Heart left ventricle (tissue), 16 donors: ENCODE measurements at places on chromosomes 13 and 19. TPM values are rescaled to one million over a fixed set of nuclear protein-coding genes. Genes with fewer than 3 reads are reported as not detected.

The CTXN1 gene
- 3.3 TPM for total RNA-seq

The SLC25A41 gene
- not detected for total RNA-seq

The LAIR1 gene
- total RNA-seq: 3.5 TPM

GRCh38 chr13:64054321-64054720 is 2638.7 kb upstream of the PCDH20 start:
- DNase-seq: no peak
- no peaks in the 10 kb centered on the region for H3K27me3 ChIP-seq
- H3K4me3 ChIP-seq: no peak overlapping the region

GRCh38 chr13:30313311-30313710 is 6.0 kb upstream of the KATNAL1 start:
- H3K4me1 ChIP-seq: peaks cover 61% of the 10 kb centered on the region
- no peak overlapping the region for H3K27ac ChIP-seq
- H3K27me3 ChIP-seq: no peaks in the 10 kb centered on the region
- DNase-seq: no peak
- H3K36me3 ChIP-seq: no peaks in the 10 kb centered on the region

DNA sequence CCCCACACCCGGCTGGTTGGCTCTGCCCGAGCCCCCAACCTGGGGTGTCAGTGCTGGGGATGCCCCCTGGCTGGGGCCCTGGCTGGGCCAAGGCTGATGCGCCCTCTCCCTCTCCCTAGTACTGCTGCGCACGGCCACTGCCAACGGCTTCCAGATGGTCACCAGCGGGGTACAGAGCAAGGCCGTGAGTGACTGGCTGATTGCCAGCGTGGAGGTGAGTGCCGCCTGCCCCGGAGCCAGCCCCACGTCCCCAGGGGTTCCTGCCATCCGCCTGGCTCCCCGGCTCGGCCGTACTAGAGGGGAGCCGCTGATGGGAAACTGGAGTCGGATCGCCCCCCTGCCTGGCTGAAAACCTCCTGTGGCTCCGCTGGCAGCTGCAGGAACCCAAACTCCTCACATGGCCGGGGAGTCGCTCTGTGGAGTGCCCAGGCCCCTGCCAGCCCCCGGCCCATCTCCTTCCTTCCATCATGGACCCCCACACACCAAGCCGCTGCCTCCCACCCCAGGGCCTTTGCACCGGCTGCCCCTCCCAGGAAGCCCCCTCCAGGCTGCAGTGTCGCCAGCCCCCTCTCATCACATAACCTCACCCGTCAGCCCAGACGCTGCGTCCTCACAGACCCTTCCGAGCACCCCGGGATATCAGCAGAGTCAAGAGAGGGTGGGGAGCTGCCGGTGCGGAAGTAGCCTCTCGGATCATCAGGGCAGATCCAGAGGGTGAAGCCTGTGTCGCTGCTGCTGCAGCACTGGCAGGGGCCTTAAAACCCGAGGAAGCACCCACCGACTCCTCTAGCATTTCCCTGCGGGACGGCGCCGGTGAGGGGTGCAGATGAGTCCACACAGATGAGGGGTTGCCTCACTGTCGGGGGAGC is 10.6 kb downstream of the NCLN start:
- H3K27me3 ChIP-seq: no peaks in the 10 kb centered on the region
- no peaks in the 10 kb centered on the region for H3K4me1 ChIP-seq
- peaks cover 17% of the 10 kb centered on the region for H3K36me3 ChIP-seq

- H3K27me3 ChIP-seq: no peaks in the 10 kb centered on the region
- no peak overlapping the region for H3K4me3 ChIP-seq
Measured at GRCh38 chr13:89977203-89977602, 1370.3 kb upstream of the MIR17HG start.

GRCh38 chr19:3722443-3723109 is 14.4 kb downstream of the TJP3 start:
- no peaks in the 10 kb centered on the region for H3K36me3 ChIP-seq
- peaks cover 67% of the 10 kb centered on the region for H3K27me3 ChIP-seq
- H3K27ac ChIP-seq: no peak overlapping the region

DNA sequence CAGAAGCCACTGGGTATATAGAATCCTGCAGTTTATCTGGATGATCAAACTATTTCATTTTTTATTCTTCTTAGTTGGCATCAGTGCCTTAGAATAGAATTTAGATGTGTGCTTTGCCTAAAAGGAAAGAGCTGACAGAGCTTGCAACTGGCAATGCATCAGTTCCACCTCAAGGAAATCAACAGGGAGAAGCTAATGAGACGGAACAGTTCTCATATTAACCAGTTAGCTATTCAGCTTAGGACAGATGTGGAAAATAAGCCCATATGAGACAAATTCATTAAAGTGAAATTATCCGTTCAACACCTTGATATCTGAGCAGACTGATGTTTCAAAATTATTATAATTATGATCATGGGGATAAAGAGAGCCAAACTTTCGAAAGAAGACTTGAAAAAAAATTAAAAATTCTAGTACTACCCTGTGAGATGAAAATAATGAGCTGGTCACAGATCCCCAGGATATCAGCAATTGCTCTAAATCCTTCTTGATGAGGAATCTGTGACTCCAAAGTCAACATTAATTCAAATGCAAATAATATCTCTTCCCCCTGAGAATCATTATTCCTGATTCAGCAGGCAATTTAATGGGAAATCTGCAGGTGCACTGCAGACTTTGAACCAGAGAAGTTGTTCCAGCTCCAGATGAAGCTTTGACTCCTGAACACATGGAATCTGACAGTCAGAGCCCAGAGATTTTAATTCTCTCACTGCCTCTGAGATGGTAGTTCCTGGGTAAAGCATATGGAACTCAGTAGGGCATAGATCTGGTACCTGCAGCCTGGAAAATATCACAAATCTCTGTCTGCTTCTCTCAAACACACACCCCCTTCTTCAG is 486.8 kb downstream of the FOXO1 start:
- no peak overlapping the region for H3K4me3 ChIP-seq
- no peaks in the 10 kb centered on the region for H3K4me1 ChIP-seq
- no peak for DNase-seq
- H3K36me3 ChIP-seq: no peaks in the 10 kb centered on the region
- no peak overlapping the region for H3K27ac ChIP-seq
- H3K27me3 ChIP-seq: no peaks in the 10 kb centered on the region

GRCh38 chr13:111791131-111791530 is 275.8 kb upstream of the SOX1 start:
- H3K27ac ChIP-seq: no peak overlapping the region
- no peaks in the 10 kb centered on the region for H3K4me1 ChIP-seq
- H3K36me3 ChIP-seq: no peaks in the 10 kb centered on the region

GRCh38 chr19:43711751-43712355 is 4.0 kb upstream of the IRGC start:
- DNase-seq: no peak
- H3K4me1 ChIP-seq: no peaks in the 10 kb centered on the region
- H3K4me3 ChIP-seq: no peak overlapping the region
- no peak overlapping the region for H3K27ac ChIP-seq

GRCh38 chr19:23309926-23310325 is 59.7 kb upstream of the ZNF724 start:
- H3K27me3 ChIP-seq: no peaks in the 10 kb centered on the region
- DNase-seq: no peak
- H3K4me1 ChIP-seq: no peaks in the 10 kb centered on the region
- no peak overlapping the region for H3K27ac ChIP-seq

DNA sequence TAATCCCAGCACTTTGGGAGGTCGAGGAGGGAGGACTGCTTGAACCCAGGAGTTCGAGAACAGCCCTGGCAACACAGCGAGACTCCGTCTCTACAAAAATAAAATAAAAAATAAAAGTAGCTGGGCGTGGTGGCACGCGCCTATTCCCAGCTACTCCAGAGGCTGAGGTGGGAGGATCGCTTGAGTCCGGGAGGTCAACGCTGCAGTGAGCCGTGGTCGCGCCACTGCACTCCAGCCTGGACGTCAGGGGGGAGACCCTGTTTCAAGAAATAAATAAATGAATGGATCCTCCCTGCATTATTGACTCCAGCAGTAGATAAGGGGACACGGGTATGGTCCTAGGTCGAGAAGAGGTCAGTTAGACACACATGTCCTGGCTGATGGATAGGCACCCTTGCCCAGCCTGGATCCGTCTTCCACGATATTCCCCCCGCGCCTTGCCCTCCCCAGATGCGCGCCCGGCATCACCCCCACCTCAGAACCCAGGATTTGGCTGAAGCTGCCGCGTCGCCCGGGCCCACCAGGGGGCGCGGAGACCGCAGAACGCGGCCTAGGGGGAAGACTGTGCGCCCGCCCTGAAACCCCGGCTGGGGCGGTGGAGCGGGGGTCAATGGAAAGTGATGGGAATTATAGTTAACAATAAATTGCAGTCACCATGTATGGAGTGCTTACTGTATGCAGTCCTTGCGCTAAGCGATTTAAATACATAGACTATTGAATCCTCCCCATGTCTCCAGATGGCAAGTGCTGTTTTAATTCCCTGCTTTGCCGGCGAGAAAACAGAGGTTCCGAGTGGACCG is 2.1 kb upstream of the HOOK2 start:
- peaks cover 58% of the 10 kb centered on the region for H3K4me1 ChIP-seq
- peak overlapping the region; percentile 83 for H3K4me3 ChIP-seq
- H3K36me3 ChIP-seq: no peaks in the 10 kb centered on the region

DNA sequence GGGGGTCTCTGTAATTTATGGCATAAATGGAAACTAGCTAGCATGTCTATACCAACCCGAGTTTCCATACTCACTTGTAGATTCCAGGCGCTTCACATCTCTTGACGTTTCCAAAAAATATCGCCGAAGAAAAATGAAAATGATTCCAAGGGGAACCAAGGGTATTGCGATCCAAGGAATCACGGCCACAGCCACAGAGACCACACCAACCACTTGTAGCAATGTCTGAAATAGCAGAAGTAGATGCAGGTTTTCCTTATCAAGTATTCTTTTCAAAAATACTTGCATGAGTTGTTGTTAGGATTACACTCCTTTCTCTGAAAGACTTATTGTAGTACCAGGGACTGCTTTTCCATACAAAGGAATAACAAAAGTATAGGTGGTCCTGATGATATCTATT is 218.2 kb downstream of the ABCC4 start:
- no peaks in the 10 kb centered on the region for H3K27me3 ChIP-seq
- H3K36me3 ChIP-seq: no peaks in the 10 kb centered on the region
- H3K27ac ChIP-seq: no peak overlapping the region
- DNase-seq: no peak
- H3K4me1 ChIP-seq: no peaks in the 10 kb centered on the region
- H3K4me3 ChIP-seq: no peak overlapping the region

DNA sequence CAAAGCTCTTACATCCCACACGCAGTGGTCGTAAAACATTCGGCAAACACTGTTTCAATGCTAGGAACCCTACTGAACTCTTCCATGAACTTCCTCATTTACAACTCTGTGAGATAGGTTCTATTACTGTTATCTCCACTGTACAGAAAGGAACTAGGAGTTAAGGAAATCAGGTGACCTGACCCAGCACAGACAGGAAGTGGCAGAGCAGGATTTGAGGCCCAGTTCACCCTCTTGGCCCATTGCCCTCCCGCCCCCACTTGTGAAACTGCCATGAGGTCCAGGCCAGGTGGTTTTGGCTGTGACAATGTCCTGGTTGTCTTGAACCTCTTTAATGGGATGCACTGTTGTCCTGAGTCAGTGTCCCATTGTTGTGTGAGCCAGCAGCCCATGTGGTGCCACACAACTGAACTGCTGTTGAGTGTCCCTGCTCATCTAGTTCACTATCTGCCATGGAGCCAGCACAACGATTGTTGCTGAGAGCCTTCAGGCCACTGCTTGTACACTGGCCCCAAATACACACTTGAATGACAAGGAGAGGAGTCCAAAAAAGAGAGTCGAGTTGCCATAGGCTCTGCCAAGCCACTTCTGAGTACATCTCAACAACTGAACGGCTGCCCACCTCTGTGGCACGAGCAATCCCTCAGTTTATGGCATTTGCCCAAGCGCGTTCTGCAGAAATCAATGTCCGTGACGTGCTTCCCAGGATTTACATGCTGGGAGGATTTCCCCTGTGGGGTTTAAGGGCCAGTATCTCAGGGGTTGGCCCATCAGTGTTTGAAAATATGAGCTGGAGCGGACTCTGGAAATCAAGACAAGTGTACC is 484.6 kb downstream of the TSHZ3 start:
- H3K4me3 ChIP-seq: no peak overlapping the region
- H3K4me1 ChIP-seq: no peaks in the 10 kb centered on the region
- no peaks in the 10 kb centered on the region for H3K27me3 ChIP-seq
- no peaks in the 10 kb centered on the region for H3K36me3 ChIP-seq
- no peak for DNase-seq
- H3K27ac ChIP-seq: no peak overlapping the region

GRCh38 chr13:73902296-73902695 is 231.9 kb downstream of the KLF12 start:
- no peak overlapping the region for H3K27ac ChIP-seq
- H3K36me3 ChIP-seq: no peaks in the 10 kb centered on the region
- DNase-seq: no peak
- no peaks in the 10 kb centered on the region for H3K27me3 ChIP-seq

- H3K4me3 ChIP-seq: no peak overlapping the region
- H3K36me3 ChIP-seq: no peaks in the 10 kb centered on the region
- no peak overlapping the region for H3K27ac ChIP-seq
- H3K27me3 ChIP-seq: no peaks in the 10 kb centered on the region
- no peak for DNase-seq
Measured at GRCh38 chr13:79866436-79866835, 385.5 kb downstream of the NDFIP2 start.

DNA sequence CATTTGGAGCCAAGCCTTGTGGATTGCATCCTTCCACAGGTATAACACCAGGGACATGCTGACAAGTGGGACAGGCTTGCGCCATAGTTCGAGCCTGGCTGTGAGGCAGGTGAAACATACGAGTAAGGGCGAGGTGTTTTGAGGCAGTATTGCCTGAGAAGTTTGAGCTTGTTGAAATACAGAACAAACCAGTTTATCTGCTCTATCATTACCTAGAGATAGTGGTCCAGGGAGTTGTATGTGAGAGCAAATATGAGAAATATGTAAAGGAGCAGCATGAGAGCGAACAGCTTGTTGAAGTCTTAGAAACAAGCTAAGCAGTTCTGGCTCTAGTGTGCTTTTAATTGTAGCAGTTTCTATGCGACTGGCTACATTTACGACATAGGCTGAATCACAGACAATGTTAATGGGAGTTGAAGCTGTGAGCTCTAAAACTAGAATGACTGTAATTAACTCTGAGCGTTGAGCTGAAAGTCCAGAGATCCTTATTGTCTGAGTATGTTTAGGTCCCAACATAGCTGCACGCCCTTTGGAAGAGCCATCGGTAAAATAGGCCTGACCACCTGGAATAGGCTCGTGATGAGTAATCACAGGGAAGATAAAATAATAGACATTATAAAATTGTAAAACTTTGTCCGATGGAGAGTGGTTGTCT is 8.2 kb downstream of the ZNF439 start:
- no peaks in the 10 kb centered on the region for H3K4me1 ChIP-seq
- no peak for DNase-seq
- H3K4me3 ChIP-seq: no peak overlapping the region
- H3K27ac ChIP-seq: no peak overlapping the region
- no peaks in the 10 kb centered on the region for H3K27me3 ChIP-seq
- H3K36me3 ChIP-seq: peaks cover 8% of the 10 kb centered on the region

- peaks cover 6% of the 10 kb centered on the region for H3K4me1 ChIP-seq
- peak overlapping the region; percentile 36 for H3K27ac ChIP-seq
- H3K4me3 ChIP-seq: no peak overlapping the region
- no peaks in the 10 kb centered on the region for H3K36me3 ChIP-seq
Measured at GRCh38 chr13:32001154-32001768, 30.3 kb upstream of the FRY start.
